ENCODE measurements at places on chromosomes 12 and 14.

GRCh38 chr14:72745546-72745945 is 148.4 kb downstream of the DPF3 start:
- DNase-seq, result no peak

GRCh38 chr14:68622856-68623255 is 170.0 kb downstream of the ZFP36L1 start:
- no peak for DNase-seq

DNA sequence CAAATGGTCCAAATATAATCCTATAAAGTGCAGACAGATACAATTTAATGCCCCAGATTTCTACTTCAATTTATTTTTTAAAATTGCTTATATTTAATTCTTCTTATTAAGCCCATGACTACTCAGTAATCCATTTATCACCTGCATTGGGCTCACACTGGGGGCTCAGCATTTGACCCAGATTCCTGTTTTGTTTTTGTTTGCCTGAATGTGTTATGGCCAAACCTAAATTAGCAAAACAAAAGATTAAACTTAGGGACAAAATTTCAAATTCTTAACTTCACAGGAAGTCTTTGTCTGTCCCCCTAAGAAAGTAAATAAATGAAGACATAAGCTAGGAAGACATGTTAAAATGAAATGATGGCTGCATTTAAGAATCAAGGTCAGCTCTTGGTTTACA is 322.3 kb downstream of the RMST start:
- no peak for DNase-seq

DNA sequence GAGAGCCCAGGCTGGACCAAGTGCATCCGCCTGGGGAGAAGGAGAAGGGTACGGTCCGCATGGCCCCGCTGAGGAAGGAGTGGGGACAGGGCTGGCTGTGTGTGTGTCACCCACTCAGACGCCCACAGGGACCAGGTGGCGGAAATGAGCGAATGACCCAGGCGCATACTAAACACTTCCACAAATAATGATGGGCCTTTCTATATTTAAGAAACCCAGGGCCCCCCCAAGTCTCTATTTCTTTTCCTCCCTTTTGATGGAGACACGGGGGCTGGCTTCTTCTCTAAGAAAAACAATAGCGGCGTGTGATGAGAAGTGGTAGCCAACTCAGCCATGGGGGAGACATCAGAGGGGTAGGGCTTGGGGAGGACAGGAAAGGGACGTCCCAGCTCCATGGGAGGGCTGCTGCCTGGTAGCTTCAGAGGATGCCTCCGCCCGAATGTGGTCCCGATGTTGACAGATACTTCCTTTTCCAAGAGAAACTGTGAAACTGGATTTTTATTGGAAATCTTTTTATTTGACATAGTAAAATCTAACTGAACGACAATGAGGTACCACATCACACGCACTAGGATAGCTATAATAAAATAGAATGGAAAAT is 6.3 kb upstream of the MAP1LC3B2 start:
- DNase-seq, result no peak

DNA sequence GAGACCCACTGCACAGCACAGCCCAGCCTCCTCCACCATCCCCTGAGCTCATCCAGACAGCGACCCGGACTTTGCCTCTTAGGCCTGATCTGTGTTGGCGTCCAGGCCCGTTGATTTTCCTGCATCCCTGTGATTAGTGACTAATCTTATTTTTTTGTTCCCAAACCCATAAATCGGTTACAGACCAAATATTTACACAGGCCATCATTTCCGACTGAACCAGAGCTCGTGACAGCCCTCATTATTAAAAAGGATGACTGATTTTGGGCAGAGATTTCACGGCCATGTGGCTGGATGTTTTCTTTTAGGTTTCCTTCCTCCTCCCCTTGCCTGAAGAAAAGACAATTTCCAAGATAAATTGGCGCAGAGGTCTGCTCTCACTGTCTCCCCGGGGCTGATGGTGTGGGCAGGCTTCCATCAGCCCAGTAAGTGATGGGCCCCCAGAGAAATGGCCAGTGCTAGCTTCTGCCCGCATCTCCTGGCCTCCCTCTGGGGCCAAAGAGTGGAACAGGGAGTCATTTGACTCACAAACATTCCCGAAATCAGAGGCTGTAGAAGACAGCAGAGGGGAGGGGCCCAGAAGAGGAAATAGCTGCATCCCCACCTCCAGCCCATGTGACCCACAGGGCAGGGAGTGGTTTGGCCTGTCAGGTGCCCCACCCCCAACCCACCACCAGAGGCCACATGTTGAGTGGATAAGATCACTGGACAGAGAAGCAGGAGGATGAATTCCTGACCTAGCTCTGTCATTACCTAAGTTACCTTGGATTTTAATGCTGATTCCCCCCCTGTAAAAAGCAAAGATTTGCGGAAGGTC is 283.5 kb downstream of the KSR2 start:
- DNase-seq, result no peak

GRCh38 chr14:41973178-41973577 is 366.5 kb downstream of the LRFN5 start:
- DNase-seq, result no peak

GRCh38 chr12:121800694-121801594 is 2.9 kb upstream of the SETD1B start:
- peak; percentile 90 for DNase-seq

DNA sequence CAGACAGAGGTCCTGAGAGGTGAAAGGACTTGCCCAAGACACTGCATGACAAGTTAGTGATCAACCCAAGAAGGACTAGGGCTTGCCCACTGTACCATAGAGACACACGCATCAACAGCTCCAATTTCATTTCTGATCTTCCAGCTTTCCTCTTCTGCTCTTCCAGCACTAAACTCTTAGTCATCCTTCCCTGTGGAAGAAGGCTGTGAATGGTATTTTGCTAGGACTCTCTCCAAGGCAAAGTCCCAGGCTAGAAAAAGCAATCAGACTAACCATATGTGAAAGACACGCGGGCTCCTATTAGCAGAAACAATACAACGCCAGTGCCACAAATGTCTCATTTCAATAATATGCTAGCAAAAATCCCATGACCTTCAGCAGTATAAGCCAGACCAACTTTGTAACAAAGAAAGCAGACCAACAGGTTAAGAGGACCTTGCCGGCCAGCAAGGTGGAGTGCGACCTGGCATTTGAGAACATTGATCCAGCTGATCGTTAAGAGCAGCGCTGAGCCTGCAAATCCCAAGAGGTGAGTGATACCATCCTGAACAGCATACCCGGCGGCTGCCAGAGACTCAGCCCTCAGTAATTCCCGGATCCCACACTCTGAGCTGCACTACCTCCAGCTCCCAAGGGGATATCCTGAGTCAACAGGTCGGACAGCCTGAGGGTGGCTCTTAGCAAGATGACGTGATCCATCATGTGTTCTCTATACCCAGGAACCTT is 132.5 kb downstream of the FOXN3 start:
- DNase-seq, result no peak

GRCh38 chr14:72443991-72444441 is 449.9 kb downstream of the DPF3 start:
- no peak for DNase-seq

DNA sequence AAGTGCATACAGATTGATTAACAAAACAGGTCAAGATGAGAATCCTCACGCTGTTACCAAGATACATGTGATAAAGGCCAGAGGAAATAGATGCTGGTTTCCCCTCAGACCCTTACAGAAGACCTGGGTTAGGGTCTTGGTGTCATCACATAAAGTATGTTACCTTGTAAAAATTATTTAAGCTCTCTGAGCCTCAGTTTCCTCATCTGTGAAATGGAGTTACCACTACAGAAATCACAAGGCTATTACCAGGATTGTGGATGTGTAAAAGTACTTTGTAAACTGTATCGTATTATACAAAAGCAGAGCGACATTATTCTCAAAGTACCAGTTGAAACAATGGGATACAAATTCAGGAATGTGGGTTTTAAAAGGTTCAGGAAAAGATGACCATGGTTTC is 14.0 kb downstream of the SAMD4A start:
- DNase-seq, result no peak

- no peak for DNase-seq
These were observed 29.4 kb upstream of the LRP1-AS start for GRCh38 chr12:57176846-57177245.

- DNase-seq, result no peak
These were observed 27.5 kb downstream of the ZC2HC1C start for GRCh38 chr14:75096959-75097358.

DNA sequence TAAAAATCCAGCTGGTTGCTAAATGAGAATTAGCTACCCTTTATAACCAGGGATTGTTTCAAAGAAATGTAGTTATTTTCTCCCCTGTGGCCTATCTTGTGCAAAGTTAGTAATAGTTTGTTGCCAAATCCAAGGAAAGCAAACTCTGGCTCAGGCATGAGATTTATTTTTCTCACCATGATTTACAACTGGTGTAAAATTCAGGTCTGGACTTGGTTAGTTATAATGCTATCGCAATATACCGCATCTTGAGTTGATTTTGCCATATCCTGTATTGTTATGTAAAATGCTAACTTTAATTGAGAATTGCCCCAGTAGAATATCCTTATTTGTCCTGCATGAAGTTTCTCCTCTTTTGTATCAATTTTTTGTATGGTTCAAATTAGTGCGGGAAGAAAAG is 135.5 kb downstream of the CRADD start:
- DNase-seq, result no peak

DNA sequence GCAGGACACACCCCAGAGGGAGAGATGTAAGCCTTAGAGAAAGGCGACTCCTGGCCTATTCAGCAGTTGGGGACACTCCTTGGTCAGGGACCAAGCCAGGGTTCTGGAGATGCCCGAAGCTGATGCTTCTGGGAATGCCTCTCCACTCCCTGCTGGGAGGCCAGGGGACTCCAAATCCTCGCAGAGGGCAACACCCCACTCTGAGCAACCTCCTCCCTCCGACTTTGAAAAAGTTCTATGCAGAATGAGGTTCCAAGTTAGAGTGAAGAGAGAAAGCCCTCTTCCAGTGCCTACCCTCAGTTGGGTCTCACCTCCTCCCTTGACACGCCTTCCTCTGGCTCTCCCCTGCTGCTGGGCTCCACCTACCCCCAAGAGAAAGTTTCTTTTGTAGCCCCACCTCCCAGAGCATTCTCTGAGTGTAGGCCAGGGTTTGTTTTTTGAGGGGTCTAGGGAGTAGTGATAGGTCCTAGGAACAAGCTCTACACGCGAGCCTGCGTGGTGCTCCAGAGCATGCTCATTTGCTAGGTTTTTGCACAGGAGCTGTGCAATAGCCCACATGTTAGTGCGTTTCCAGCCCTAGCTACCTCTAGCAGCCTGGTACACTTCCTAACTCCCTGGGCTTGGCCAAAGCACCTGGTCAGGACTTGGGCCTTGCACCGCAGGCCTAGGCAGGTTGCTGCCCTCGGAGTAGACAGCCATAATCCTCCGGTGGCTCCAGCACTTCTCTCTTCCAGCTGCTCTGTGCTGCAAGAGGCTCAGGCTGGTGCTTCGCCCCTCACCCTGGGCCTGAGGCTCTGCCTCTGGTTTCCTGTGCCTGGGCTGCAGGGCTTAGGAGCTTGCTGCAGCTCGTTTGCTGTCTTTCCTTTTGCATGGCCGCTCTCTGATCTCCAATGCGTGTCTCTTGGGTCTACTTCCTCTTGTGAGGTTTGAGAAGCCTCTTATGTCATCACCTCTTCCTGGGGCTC is 590 bp upstream of the CEBPE start:
- no peak for DNase-seq

- peak; percentile 12 for DNase-seq
These were observed 8.3 kb upstream of the GNS start for GRCh38 chr12:64767495-64767894.

DNA sequence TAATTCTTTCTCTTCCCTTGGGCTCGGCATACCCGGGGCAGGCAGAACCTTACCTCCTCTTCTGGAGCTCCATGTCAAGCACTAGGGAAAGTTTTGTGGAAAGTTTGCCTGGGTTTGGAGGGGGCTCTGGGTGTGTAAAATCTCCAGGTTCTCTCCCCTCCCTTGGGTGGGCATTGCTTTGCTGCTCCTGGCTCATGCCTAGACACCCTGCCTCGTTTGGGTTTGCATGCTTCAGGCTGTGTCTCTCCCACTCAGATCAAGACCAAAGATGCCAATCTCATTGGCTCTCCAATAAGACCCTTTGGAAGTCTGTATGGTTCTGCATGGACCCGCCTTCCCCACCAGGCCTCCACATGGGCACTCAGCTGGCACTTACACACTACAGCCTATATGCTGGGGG is 6.2 kb upstream of the KRT2 start:
- no peak for DNase-seq

DNA sequence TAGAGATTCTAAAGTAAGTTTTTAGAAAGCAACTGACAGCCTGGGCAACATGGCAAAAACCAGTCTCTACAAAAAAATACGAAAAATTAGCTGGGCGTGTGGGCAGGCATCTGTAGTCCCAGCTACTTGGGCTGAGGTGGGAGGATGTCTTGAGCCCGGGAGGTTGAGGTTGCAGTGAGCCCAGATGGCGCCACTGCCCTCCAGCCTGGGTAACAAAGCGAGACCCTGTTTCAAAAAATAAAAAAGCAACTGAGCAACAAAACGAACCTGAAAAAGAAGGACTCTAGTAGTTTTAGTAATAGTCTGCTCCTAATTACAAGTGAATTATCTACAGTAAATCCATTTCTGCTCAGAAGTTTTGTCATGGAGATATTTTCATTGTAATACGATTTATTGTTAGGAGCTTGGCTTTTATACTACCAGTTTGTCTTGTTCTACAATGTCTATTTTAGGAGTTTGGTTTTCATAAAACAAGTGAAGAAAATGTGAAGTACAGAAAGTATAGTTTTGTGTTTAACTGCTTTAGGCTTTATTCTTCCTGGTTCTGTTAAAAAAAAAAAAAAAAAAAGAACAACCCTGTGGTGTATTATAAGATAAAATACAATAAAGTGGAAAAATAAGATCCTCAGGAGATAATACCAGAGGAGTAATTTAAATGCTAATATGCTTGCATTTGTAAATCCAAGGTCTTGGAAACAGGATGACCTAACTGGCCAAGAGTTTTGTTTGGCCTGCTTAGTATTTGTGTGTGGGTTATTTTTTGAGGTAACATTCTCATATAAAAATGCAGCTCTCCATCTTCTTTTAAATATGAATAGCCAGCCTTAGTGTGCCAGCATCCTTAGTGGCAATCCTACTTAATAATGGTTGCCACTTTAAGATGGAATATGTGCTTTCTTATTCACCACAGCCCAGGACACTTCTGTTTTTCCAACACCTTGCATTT is 2.8 kb downstream of the TMX1 start:
- DNase-seq, result no peak

DNA sequence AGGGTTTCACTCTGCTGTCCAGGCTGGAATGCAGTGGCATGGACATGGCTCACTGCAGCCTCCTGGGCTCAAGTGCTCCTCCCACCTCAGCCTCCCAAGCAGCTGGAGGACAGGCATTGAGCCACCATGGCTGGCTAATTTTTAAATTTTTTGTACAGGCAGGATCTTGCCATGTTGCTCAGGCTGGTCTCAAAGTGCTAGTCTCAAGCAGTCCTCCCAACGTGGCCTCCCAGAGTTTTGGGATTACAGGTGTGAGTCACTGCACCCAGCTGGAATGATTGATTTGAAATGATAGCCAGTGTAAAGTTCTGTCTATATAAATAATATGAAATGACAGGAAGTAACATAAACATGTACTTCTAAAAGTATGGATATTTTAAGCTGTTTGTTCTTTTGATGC is 172.7 kb downstream of the FUT8 start:
- no peak for DNase-seq

- DNase-seq, result no peak
These were observed 128.7 kb downstream of the CNTN1 start for GRCh38 chr12:40820794-40821484.

GRCh38 chr12:80778005-80778541 is 61.4 kb downstream of the MYF5 start:
- DNase-seq, result peak; percentile 92
